ENCODE measurements at places on chromosomes 2 and 18.

GRCh38 chr18:77711096-77711495, 461.4 kb downstream of the GALR1 start:
- no peak for DNase-seq

GRCh38 chr2:162908567-162908966, 70.0 kb upstream of the KCNH7 start:
- no peak for DNase-seq

GRCh38 chr18:63192885-63193349, 126.7 kb downstream of the BCL2 start:
- DNase-seq, result no peak

- DNase-seq, result no peak
These were observed 21.6 kb downstream of the TTLL4 start for GRCh38 chr2:218732052-218732760.

DNA sequence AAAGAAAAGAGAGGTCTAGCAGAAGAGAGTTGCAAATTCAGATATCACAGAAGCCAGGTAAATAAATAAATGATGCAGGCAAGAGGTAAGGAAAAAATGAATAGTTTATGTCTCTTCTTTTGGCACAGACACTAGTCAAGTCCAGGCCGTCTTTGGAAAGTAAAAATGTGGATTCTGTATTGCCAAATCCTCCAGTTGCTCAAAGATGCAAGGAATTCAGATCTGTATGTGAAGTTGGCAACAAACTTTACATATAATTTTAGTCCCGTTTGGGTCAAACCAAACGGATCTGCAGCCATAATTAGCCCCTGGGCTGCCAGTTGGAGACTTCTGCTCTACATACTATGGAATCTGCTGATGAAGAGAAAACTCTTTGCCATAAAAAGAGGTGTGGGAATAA, 200.5 kb upstream of the RND3 start:
- DNase-seq, result no peak

DNA sequence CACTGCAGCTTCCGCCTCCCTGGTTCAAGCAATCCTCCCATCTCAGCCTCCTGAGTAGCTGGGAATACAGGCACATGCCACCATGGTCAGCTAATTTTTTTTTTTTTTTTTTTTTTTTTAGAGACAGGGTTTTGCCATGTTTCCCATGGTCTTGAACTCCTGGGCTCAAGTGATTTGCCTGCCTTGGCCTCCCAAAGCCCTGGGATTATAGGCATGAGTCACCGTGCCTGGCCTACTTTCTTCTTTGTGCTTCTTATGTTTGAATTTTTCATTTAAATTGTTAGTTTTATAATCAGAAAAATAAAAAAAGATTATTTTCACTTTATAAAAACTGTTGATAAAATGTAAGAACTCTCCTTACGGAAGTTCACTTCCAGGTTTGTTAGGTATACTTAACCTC, 101.5 kb upstream of the LPIN2 start:
- no peak for DNase-seq

GRCh38 chr2:21498016-21498415, 374.2 kb downstream of the TDRD15 start:
- DNase-seq, result no peak

DNA sequence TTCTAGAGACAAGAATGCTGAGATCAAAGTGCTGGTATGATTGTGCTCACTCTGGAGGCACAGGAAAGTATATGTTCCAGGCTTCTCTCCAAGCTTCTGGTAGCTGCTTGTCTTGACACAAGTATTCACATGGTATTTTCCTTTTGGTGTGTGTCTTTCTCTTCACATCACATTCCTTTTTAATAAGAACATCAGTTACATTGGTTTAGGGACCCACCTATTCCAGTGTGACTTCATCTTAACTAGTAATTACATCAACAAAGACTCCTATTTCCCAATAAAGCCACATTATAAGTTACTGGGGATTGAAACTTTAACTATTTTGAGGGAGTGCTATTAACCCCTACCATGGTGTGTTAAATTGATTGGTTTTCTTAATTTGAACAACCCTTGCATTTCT, 119.1 kb downstream of the FSIP2 start:
- no peak for DNase-seq

GRCh38 chr2:173232956-173233744, 121.5 kb upstream of the CDCA7 start:
- DNase-seq, result no peak

DNA sequence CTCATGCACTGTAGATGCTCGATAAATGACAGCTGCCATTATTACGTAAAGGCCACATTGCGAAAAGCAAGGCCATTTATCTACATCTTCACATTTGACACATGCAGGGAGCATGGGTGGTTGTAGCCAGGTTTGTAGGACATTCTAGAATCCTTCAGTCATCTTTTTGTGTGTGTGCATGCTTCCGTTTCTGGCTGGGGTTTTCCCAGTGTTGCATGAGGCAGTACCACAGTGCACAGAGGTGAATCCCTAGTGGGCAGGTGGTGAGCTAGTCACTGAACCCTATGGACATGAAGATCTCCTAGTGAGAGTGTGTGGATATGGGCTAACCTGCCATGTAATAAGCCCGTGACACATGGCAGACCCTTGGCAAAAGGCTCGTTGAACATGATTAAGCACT, 151.8 kb upstream of the SLC14A2 start:
- no peak for DNase-seq

DNA sequence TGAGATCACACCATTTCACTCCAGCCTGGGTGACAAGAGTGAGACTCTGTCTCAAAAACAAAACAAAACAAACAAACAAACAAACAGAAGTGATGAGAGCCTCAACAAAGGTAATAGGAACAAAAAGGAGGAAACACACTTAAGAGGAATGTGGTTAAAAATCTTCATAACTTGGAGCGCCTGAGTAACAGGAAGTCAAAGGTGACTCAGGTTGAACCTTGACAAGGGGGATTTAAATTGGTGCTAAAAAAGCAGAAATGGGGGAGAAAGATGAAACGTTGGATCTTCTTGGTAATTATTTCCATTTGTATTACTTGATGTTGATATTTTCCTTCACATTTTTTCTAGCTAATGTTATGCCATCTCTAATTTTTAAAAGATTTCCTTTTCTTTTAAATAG, 318.5 kb upstream of the TCF4 start:
- DNase-seq, result no peak

DNA sequence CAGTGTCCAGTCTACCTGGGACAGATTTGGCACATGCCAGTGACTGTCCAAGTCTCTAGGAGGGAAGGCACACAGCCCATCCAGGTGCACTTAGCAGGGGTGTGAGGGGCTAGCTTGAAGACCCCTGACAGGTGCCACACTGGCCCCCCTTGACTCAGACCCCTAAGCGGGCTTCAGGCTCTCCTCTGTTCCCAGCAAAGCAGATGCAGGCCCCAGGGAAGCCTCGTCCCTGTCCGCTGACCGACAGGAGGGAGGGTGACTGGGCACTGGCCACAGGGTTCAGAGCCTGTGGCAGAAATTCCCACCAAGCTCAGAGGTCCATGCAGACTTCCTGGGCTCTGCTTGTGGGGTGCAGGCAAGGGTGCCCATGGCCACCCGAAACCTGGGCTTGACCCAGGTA, 239.8 kb upstream of the MYT1L start:
- DNase-seq, result no peak

GRCh38 chr2:71451705-71452104, 1.7 kb upstream of the DYSF start:
- no peak for DNase-seq

GRCh38 chr2:41644936-41645335, 402.9 kb upstream of the PKDCC start:
- DNase-seq, result no peak

DNA sequence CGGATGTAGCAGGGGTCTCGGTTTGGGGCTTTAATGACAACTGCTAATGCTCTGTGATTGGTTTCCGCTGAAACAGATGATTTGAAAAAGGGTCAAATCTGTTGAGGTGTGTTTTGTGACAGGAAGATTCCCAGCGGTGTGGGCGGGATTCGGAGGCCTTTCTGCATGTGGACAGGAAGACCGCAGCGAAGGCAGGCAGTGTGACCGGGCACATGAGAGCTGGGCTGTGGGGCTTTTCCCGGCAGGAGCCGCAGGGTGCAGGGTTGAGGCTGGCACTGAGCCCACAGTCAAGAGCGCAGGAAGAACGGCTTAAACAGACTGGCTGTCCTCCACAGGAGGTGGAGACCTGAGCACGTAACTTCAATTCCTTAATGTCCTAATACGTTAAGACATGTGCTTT, 180.0 kb upstream of the TPO start:
- no peak for DNase-seq

- no peak for DNase-seq
These were observed 24.2 kb upstream of the CPO start for GRCh38 chr2:206915121-206915520.

DNA sequence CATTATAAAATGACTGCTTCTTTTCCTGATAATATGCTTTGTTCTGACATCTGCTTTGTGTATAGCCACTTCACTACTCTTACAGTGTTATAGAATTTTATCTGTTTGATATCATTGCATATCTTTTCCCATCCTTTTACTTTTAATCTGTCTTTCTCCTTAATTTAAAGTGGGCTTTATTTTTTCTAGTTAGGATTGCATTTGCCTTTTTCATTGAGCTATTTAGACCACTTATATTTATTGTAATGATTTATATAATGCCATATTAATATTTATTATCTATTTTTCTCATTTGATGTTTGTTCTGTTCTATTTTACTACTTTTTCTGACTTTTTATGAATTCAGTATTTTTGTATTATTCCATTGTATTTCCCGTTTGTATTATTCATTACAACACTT, 758.7 kb downstream of the TMEM182 start:
- DNase-seq, result no peak

DNA sequence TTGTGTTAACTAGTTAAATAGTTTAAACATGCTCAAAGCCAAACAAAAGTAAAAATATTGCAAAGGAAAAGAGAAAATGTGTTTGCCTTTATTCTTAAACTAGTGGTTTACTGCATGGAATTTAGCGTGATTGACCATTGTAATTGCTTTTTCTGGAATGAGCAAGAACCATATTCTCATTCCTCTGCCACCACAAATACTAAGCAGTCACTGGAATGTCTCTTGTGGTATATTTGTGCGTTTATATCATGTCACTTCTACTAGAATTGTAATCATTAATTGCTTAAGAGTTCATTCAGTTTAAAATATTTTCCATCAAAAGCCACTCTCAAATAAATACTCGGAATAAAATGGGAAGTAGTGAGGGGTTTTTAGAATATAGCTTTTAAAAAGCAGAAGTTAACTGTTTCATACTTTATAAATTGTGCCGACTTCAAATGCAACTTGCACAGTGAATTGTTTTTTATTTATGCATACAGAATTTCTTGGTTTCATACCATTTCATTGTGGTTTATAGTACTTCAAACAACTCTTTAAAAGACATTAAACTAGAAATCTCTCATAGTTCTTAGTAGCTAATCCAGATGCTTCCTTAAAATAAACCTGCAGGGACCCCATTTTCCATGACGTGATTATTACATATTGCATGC, 288.1 kb downstream of the EPHA4 start:
- DNase-seq, result no peak

DNA sequence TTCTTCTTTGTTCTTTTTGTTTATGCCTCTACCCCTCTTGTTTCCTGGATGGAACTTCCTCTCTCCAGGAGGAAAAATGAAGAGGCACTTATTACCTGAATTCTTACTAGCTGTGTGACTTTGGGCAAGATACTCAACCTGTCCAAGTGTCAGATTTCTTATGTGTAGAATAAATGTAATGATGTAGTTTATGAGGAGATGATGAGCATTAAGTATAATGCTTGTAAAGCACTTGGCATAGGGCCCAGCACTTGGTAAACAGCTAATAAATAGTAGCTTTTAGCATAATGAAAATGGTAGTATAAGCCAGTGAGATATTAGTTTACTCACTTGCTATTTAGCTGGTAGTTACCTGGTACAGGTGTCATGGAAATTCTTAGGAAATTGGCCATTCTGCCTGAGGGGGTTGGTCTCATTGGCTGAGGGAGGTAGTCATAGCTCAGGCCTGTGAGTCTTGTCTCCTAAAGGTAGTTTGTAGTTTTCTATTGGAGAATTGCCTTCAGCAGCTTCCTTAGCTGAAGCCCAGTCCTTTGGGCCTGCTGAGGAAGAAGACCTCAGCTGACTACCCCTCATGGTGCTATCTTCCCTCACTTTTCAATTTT, 133.4 kb upstream of the NABP1 start:
- no peak for DNase-seq

DNA sequence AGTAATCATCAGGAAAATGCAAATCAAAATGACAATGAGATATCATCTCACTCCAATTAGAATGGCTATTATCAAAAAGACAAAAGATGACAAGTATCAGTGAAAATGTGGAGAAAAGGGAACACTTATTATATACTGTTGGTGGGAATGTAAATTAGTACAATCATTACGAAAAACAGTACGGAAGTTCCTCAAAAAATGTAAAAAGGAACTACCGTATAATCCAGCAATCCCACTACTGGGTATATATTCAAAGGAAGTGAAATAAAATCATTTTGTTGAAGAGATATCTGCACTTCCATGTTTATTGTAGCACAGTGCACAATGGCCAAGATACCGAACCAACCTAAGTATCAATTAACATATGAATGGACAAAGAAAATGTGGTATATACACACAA, 52.4 kb upstream of the TEX51 start:
- no peak for DNase-seq

GRCh38 chr2:16288371-16289112, 348.2 kb downstream of the MYCN start:
- DNase-seq, result no peak

DNA sequence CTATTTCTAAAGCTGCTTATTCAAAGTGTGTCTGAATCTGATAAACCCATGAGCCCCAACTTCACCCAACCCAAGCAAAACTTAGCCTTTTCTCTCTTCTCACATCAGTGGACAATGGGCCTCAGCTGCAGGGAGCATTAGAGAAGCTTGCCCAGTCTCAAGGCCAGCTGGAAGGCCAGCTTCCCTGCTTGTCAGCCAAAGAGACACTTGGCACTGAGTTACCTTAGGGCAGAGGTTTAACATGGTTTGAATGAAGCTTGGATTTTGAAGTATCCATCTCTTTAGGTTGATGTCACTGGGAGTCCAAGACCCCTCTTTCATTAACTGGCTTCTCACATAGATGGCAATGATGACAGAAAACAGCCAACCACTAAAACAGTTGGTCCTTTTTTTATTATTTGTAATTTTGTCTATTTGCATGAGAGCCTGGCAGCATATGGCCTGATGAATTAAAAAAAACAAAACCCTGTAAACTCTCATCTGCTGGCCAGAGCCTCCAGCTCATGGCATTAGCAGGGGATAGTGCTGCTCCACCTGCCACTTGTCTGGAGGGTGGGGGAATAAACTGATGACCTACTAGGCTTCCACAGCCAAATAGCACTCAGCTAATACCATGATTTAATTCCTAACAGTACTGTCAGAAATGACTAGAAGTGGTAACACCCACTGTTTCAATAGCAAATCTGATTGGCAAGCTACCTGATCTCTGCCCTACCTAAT, 137.0 kb downstream of the UBE2E3 start:
- DNase-seq, result no peak

GRCh38 chr2:189512879-189513278, 67.7 kb downstream of the SLC40A1 start:
- no peak for DNase-seq

DNA sequence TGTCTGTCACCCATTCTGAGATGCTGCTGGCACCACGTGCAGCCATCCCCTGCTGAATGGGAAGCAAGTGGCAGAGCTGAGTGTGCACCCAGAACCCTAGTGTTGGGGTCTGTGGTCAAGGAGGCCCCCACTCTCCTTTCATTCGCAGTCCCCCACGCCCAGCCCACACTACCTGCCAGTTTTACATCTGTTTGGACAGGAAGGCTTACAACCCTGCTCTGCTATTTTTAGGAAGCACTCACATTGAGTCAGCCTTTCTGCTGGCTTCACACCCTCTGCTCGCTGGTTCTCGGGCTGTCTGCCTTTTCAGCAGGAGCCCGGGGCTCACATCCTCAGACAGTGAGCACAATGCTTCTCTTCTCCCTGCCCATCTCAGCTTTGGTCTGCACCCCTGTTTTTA, 10.7 kb upstream of the ADCY3 start:
- peak; percentile 70 for DNase-seq

All from GM12891 (cell line).